ENCODE measurements at places on chromosomes 12 and 14.

DNA sequence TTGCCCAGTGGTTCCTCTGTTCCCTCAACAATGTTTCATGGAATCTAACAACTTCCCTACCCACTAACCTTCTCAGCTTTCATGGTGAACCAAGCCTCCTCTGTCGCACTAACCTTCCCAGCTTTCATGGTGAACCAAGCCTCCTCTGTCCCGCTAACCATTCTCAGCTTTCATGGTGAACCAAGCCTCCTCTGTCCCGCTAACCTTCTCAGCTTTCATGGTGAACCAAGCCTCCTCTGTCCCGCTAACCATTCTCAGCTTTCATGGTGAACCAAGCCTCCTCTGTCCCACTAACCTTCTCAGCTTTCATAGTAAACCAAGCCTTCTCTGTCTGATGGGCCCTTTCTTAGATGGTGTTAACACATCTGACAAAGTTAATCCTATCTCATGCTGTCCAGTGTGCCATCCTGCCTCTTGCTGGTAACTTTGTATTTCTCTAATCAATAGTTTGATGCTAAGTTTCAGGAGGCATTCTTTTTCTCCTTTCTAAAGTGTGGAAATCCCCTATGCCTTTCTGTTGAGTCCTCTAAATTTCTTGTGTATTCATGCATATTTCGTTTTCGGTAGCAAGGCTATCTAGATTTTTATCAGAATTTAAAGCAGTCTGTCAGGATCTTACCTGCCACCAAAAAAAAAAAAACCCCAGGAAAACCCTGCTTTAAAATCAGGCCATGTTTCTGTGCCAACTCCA, 26.8 kb upstream of the KCNK13 start:
- DNase-seq = no peak
- peaks cover 94% of the 10 kb centered on the region for H3K36me3 ChIP-seq
- no peaks in the 10 kb centered on the region for H3K27me3 ChIP-seq
- no peak overlapping the region for H3K4me3 ChIP-seq
- no peak overlapping the region for H3K27ac ChIP-seq

GRCh38 chr12:16467272-16467671, 119.8 kb downstream of the MGST1 start:
- no peaks in the 10 kb centered on the region for H3K27me3 ChIP-seq
- no peak overlapping the region for H3K4me3 ChIP-seq

- no peaks in the 10 kb centered on the region for H3K27me3 ChIP-seq
- peak; percentile 60 for DNase-seq
- H3K4me1 ChIP-seq = peaks cover 2% of the 10 kb centered on the region
- H3K27ac ChIP-seq = peak overlapping the region; percentile 40
- H3K4me3 ChIP-seq = peak overlapping the region; percentile 97
Observed at GRCh38 chr12:100141998-100142850, 450 bp downstream of the BLTP3B start.

GRCh38 chr12:47755655-47756562, 2.8 kb downstream of the RAPGEF3 start:
- no peak for DNase-seq
- peaks cover 5% of the 10 kb centered on the region for H3K27me3 ChIP-seq
- H3K4me1 ChIP-seq = peaks cover 22% of the 10 kb centered on the region
- no peak overlapping the region for H3K27ac ChIP-seq
- no peaks in the 10 kb centered on the region for H3K36me3 ChIP-seq

DNA sequence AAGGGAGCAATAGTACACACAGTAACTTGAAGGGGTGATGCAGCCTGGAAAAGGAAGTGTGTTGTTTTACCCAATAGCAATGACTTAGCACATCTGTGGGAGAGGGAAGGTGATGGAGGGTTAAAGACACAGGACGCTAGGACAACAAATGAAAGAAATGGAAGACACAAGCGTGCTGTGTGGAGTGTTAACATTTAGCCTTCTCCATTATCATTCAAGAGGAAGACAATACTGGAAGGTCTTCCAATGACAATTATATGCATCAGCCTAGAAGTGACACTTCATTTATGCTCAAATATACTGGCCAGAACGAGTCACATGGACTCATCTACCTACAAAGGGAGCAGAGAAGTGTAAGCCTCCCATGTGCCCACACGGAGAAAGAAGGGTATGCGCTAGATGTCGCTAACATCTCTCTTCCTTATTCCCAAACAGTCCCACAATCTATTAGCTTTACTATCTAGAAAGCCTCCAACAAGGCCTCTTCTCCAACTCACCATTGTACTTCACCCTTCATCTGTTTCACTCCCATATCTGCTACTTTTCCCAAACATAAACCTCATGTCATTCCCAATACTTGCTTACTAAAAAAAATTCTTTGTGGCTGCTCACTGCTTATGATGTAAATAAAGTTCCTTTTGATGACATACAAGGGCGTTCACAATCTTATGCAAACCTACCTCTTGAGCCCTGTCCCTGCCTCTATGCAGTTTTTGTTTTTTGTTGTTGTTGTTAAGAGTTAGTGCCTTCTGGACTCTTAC, 20.3 kb downstream of the PPM1H start:
- no peaks in the 10 kb centered on the region for H3K36me3 ChIP-seq
- H3K27ac ChIP-seq = no peak overlapping the region
- H3K4me3 ChIP-seq = no peak overlapping the region
- H3K4me1 ChIP-seq = peaks cover 11% of the 10 kb centered on the region
- DNase-seq = no peak

DNA sequence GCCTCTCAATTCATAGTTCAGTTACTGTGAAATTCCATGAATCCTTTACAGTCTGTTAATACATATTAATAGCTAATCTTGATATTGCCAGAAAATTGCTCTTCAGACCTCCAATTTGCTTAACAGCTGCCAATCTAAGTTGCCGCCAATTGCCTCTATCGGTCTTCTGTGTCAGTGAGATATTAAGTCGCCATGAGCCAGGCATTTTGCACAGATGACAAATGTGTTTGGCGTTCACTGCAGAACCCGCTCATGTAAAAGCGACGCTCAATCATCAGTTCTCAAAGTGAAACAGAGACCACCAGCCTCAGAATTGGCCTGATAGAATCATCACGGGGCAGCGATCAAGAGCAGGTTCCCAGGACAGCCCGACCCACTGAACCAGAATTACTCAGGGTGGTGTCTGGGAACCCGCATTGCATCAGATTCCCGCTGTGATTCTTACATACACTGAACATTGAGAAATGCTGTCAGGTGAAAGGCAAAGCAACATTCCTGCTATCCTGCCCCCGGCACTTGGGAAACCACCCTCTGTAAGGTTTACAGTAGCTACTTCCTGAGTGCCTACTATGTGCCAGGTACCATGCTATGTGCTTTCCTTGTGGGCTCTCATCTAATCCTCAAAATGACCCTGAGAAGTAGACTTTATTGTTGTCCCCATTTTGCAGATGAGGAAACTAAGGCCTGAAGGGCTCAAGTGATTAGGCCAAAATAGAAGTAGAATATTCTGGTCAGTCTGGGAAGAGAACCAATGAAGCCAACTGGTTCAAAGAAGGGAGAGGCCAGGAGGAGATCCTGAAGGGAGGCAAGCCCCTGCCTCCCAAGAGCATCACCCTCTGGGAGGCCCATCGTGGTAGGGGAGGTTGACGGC, 216.4 kb downstream of the SLC41A2 start:
- no peaks in the 10 kb centered on the region for H3K27me3 ChIP-seq
- H3K4me3 ChIP-seq = no peak overlapping the region
- no peaks in the 10 kb centered on the region for H3K36me3 ChIP-seq

- H3K27ac ChIP-seq = no peak overlapping the region
- H3K36me3 ChIP-seq = no peaks in the 10 kb centered on the region
- no peak for DNase-seq
- no peaks in the 10 kb centered on the region for H3K27me3 ChIP-seq
- H3K4me1 ChIP-seq = peaks cover 9% of the 10 kb centered on the region
- H3K4me3 ChIP-seq = no peak overlapping the region
Observed at GRCh38 chr12:113241191-113242025, 20.1 kb downstream of the TPCN1 start.

DNA sequence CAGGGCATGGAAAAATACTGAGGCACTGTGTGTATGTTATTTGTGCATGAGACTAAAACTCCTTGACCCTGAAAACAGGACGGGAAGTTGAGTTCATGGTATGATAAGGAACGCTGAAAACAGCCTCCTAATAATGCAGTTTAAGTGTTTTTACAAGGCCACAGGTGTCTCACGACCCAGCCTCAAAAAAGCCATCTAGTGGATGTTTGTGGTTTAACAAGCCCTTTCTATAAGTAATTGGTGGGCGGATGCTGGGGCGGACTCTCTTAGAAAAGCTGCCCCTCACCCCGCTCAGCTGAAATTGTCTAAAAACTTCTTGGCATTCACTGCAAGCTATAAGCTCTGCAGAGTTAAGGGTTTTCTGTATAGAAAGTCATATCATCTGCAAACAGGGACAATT, 184.5 kb downstream of the NUBPL start:
- no peaks in the 10 kb centered on the region for H3K4me1 ChIP-seq
- H3K27ac ChIP-seq = no peak overlapping the region
- no peak overlapping the region for H3K4me3 ChIP-seq
- no peaks in the 10 kb centered on the region for H3K36me3 ChIP-seq
- no peak for DNase-seq
- no peaks in the 10 kb centered on the region for H3K27me3 ChIP-seq

DNA sequence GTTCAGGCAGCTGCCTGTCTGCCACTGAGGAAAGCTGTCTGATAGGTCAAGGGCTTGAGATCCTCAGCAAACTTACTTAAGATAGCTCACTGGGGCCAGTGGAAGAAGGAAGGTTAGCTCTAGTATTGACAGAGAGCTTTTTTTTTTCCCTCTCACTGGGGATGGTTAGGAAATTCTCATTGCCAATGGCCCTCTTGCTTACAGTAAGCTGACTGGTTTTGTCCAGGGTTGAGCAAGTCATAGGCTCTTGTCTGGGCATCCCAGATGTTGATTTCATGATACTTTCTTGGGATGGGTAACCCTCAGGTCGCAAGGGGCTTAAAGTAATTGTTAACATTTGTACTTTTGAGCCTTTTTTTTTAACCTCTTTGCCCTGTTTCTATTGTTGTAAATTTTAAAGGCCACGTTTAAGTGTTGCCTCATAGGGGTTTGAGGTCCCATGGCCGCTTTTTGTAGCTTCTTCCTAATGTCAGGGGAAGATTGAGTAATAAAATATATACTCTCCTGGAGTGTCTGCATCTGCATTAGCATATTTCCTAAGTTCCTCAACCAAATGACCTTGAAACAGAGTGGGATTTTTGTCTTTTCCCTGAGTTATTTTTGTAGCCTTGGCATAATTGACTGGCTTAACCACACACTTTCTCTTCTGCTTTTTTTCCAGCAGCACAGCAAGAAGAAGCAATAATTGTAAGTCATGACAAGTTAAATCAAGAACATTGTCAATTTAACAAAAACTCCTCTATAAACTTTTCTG, 716.0 kb downstream of the LRFN5 start:
- H3K27ac ChIP-seq = no peak overlapping the region
- no peaks in the 10 kb centered on the region for H3K36me3 ChIP-seq
- no peaks in the 10 kb centered on the region for H3K27me3 ChIP-seq

GRCh38 chr12:68242777-68243176, 10.6 kb downstream of the IL22 start:
- no peak overlapping the region for H3K4me3 ChIP-seq
- no peaks in the 10 kb centered on the region for H3K27me3 ChIP-seq
- no peak overlapping the region for H3K27ac ChIP-seq
- peaks cover 7% of the 10 kb centered on the region for H3K4me1 ChIP-seq
- DNase-seq = no peak

DNA sequence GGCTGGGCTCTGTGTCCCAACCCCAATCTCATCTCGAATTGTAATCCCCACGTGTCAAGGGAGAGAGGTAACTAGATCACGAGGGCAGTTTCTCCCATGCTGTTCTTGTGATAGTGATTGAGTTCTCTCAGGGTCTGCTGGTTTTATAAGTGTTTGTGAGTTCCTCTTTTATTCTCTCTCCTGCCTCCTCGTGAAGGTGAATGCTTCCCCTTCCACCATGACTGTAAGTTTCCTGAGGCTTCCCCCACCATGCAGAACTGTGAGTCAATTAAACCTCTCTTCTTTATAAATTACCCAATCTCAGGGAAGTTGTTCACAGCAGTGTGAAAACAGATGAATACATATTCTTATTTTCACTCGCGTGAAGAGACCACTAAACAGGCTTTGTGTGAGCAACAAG, 148.2 kb downstream of the TMEM30B start:
- no peaks in the 10 kb centered on the region for H3K27me3 ChIP-seq
- H3K4me3 ChIP-seq = no peak overlapping the region
- DNase-seq = no peak
- H3K36me3 ChIP-seq = no peaks in the 10 kb centered on the region
- H3K4me1 ChIP-seq = no peaks in the 10 kb centered on the region

GRCh38 chr12:111249018-111249370, 119.9 kb downstream of the PHETA1 start:
- H3K36me3 ChIP-seq = no peaks in the 10 kb centered on the region
- DNase-seq = no peak
- no peak overlapping the region for H3K4me3 ChIP-seq
- H3K4me1 ChIP-seq = peaks cover 5% of the 10 kb centered on the region
- no peak overlapping the region for H3K27ac ChIP-seq
- no peaks in the 10 kb centered on the region for H3K27me3 ChIP-seq

GRCh38 chr14:95841668-95842067, 35.0 kb upstream of the TUNAR start:
- H3K27ac ChIP-seq = no peak overlapping the region
- H3K4me3 ChIP-seq = no peak overlapping the region
- no peaks in the 10 kb centered on the region for H3K27me3 ChIP-seq
